ENCODE measurements at places on chromosomes 7 and 10.

- no peak for DNase-seq
These were observed 98.7 kb downstream of the LRRC4 start for GRCh38 chr7:127932496-127932895.

DNA sequence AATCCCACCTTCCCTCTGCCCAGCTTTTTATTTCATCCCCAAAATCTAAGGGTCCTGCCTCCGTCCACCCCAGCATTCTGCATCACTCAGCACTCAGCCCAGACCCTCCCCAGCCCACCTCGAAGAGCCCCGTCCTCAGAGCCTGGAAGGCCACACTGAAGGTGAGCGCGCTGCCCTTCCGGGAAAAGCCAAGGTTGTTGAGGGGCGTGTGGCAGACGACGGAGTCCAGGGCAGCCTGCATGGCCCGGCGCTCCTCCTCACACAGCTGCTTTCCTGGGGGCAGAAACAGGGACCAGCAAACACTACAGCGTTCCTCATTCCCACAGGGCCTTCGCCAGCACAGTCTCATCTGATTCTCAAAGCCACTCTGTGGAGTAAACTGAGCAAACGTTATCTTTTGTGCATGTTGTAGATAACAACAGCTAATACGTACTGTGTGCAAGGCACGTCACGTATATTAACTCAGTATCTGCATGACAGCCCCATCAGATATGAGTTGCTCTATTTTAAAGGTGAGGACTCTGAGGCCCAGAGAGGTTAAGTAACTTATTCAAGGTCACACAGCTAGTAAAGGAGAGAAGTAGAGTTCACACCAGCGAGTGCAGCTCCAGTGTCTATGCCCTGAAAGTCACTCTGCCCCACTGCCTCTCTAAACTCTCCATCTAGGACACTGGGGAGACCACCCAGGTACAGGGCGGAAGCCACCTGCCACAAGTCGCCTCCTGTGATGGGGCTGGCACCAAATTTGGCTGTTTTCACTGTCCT is 2.8 kb downstream of the TRAPPC14 start:
- DNase-seq: no peak

DNA sequence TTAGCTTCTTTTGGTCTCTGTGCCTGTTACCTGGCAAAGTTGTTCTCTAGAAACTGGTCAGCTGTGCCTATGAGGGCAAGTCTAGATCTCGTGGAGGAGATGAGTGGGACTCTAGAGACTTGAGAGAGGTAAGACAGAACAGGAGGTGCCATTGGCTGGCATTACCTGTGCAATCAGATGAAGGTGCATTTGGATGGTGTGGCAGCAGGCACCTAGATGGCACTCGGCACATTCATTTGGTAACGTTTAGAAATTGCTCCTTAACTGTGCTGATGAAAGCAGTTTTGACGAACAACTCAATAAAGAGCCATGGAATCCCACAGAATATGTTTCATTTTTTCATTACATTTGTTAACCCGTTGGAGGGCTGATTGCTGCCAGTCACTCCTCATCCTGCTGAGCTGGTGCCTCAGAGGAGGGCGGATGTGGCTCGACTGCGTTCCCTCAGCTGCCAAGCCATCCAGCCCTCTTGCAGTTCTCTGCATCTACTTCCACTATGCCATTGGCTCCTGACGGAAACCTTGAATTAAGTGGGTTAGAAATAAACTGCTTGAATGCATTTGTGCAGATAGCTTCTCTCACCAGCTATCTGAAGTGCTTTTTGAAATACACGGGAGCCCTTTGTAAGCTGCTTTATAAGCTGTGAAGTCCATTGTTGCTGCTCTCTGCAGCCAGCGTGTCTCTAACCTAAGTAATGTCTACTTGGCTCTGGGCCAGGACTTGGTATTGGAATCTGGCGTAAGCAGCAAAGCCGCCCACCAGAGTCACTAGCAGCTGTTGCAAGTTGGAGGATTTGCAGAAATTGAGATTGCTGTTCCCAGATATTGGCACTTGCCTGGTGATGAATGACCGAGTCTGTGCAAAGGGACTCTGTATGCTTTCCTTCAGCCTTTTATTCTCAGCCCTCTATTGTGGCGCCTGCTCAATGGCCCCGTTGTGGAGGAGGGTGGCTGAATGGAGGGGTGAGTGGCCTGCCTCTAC is 87.4 kb downstream of the LRRC4 start:
- DNase-seq: no peak

DNA sequence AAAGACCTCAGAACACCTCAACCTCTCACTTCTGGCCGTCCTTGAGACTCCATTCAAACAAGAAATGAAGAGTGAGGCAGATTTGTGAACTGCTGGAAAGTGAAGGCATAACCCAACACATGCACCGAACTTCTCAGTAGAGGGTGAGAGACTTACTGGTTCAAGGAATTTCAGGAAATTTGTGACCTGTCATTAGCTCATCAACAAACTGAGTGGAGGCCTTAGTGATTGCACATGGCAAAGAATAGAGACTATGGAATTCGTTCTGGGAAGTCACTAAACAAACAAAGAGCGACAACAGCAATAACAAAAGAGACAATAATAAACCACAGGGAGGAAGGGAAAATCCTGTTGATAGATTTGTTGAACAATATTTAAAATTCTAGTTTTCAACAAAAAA is 125.0 kb upstream of the AKR1E2 start:
- no peak for DNase-seq

DNA sequence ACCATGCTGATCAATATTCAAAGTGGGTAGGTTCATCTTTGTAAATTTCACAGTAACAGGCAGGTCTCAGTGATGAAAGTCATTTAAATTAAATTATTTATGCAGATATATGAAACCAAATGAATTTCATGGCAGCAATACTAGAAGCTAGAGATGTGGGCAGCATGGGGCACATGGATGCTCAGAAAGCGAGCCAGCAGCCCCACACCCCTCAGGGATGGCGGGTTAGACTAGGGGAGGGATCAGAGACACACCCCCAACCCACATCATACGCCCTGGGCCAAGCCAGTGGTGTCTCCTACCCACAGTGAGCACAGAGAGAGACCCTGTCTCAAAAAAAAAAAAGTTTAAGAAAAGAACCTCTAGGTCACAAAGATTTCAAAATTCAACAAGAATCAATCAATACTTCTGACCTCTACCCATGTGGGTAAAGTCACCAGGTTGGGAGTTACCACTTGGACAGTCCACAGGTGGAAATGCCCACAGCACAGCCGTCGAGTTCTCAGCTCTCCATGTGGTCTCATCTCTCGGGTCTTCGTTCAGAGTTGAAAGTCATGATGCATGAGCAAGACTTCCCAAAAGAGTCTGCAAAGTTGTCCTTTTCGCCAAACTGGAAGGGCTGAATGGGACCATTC is 79.3 kb upstream of the PPP2R2D start:
- no peak for DNase-seq

GRCh38 chr10:111102359-111102837 is 25.6 kb downstream of the ADRA2A start:
- DNase-seq: no peak

- no peak for DNase-seq
These were observed 40.5 kb downstream of the PDE6C start for GRCh38 chr10:93652857-93653256.

- no peak for DNase-seq
These were observed 15.5 kb downstream of the KLF6 start for GRCh38 chr10:3769556-3769955.

DNA sequence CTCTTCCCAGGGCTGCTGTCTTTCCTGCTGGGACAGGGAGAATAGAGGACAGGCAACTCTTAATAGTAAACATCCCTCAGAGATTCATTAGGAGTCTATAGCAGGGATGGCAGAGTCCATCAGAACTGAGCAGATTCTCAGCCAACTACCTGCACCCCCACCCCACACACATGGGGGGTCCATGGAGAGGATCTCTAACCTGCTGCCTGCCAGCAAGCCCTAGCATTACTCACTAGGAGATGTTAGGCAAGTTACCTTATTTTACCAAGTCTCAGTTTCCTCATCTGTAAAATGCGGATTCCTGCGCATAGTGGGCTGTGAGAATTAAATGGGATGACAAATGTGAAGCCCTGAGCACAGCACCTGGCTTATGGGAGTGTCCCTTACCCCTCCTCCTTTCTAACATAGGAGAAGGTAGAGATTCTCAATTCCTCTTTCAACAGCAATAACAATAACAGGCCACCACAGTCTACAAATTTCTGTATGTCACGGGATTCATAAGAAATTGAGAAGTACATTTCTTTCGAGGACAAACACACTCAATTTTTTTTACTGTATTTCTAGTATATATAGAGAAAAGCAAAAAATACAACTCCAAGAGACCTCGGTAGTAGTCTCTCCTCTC is 23.8 kb upstream of the WDR11 start:
- DNase-seq: no peak

DNA sequence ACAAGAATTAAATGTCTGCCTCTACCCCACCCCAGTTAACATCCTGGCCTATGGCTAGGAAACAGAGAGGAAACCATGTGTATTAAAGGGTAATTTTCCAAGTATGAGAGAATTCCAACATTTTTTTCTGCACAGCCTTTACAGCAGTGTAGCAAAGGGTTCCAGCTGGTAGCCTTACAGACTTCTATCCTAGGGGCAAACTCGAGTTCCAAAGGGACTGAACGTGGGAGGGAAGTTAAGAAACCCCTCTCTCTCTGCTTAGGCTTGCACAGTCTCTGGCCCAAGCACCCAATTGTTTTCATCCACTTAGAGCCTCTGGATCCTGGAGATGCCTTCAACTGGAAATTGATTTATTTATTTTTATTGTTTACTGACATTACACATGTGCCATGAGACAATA is 60.3 kb downstream of the SLC16A12 start:
- DNase-seq: no peak

DNA sequence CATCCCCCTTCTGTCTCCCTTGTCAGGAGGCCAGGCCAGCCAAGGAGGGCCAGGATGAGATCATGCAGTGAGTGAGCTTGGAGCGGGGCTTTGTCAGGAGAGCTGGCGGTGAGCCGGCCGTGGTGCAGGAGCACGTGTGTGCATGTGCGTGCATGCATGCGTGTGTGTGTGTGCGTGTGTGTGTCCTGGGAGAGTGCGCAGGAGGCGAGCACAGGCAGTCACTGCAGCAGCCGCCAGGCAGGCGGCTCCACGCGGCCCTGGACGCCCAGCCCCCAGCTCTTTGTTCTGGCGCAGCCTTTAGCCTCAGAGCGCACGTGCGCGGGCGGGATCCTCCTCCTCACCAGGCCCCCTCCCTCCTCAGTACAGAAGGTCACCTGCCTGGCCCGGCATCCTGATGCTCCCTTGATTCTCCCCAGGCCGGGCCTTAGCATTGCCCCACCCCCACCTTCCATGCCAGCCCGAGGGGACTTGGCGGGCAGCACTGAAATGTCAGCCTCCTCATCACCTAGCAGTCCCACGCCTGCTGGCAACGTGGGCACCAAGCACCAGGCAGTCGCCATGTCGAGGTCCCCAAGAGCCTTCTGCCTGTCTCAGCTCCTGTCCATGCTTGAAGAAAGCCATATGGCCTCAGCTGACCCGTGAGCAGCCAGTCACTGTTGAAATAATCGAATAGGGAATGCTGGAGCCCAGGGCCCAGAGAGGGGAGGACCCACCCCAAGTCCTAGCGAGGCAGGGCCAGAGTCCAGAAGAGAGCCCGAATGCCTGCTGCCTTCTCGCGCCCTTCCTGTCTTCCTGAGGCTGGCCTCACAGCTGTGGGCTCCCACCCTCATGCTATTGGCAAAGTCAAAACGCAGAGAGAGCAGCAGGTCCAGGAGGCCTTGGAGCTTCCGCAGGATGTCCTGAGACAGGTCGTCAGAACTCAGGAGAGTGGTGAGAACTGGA is 125.9 kb upstream of the PPIF start:
- no peak for DNase-seq

DNA sequence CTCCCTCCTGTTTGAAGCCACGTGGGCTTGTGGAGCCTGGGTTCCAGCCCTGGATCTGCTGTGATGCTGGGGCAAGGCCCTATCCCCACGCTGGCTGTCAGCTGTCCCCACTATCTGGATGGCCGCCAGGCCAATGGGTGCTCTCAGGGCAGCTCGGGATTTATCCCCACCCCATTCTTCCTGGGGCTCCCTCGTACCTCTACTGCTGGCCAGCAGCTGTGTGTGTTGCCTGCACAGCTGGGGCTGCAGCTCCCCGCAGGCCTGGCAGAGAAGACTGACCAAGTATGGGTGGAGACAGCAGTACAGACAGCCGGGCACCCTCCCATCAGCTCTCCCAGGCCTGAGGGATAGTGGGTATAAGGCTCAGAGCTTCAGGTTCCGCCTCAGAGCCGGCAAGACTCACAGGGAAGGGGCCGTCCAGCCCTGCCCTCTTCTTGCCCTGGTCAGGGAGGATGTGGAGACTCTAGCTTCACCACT is 13.6 kb downstream of the CLIP2 start:
- DNase-seq: no peak

- DNase-seq: no peak
These were observed 91.5 kb downstream of the KMT2C start for GRCh38 chr7:152344253-152344652.

- no peak for DNase-seq
These were observed 53.6 kb upstream of the NRF1 start for GRCh38 chr7:129557686-129558481.

DNA sequence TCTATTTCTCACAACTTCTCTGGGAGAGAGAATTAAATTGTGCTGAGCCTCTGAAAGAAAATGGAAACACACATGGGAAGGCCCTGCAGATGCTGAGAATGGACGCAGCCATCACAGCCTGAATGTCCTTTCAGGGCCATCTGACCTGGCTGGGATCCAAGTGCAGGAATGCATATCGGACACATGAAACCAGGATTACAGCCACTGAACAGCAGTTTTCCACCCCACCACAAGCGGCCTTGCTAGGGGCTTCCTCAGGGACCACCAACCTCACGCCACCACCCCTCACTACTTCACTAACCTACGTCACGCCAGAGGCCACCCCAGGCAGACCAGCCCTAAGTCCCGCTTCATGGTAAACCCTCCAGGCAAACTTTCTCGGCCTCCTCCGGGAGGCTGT is 103.3 kb downstream of the DIP2C start:
- peak; percentile 74 for DNase-seq

DNA sequence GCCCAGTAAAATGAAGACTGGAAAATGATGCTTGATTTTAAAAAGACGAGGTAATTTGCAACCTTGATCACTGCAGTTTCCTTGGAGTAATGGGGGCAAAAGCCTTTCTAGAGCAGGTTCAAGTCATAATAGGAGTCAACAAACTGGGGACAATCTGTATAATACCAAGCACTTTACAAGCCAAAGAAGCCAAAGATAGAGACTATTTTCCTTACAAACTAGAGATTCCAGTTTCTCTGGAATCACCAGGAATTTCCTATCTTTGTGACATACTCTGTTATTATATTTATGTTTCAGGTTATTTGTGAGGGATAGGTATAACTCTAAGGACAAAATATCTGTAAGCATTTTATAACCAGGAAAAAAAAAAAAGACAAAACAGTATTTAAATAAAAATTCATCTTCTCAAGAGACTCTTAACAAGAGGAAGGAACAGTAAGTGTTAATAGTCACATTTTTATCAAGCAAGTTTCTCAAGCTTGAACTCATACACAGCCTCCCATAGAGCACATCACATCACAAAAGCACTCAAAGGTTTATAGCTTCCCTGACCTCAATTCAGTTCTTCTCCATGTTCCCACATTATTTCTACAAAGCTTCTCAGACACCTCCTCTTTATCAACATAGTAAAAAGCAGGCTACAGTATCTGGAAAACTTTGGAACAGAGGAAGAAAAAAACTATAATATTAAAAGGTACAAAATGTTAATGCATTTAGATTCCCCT is 18.9 kb downstream of the JMJD1C start:
- DNase-seq: no peak
